ENCODE measurements at places on chromosomes 5 and 9.

- DNase-seq, result no peak
Observed at GRCh38 chr9:20242510-20243189, 379.6 kb downstream of the MLLT3 start.

DNA sequence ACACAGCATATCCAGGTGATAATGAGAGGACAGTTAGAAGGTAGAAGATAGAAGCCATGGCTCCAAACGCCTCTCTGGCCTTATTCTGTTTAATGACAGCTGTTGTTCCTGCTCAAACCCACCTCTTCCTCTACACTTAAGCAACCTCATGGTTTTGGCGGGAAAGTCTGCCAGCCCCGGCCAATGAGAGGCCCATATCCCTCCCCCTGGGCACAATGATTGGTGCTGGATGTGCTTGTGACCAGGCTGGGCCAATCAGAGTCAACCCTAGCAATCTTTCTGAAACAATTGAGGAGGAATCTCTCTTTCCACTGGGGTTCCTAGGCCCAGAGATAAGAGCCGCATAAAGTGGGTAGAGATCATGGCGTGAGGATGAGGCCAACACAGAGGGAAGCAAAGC lies 4.8 kb upstream of the GFI1B start:
- no peak for DNase-seq

DNA sequence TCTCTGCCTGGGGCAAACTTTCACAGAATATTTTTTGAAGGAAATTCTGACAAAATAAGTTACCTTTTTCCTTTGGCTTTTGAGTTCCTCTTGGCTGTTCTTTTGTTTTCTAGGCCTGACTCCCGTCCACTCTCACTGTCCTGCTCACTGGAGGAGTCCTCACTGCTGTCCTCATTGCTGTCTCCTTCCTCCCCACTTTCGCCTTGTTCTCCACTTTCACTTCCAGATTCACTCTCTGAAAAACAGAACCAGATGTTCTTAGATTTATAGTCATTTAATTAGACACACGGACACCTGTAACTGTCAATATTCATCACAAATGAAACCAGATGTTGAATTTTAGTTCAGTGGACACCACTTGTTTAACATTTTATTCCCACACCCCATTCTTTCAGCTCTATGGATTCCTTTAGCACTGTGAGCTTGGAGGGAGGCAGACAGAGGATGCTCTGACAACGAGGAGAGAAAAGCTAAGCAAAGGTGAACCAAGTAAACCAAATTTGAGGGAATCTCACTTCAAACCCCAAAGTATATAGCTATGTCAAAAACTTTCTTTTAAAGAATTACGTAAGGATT lies 180.7 kb downstream of the AP3B1 start:
- DNase-seq, result no peak

- no peak for DNase-seq
Observed at GRCh38 chr5:142405814-142406395, 81.1 kb upstream of the SPRY4 start.

- DNase-seq, result no peak
Observed at GRCh38 chr5:150780816-150781221, 2.3 kb downstream of the SMIM3 start.

GRCh38 chr5:143506836-143507552 lies 103.5 kb upstream of the NR3C1 start:
- DNase-seq, result no peak

DNA sequence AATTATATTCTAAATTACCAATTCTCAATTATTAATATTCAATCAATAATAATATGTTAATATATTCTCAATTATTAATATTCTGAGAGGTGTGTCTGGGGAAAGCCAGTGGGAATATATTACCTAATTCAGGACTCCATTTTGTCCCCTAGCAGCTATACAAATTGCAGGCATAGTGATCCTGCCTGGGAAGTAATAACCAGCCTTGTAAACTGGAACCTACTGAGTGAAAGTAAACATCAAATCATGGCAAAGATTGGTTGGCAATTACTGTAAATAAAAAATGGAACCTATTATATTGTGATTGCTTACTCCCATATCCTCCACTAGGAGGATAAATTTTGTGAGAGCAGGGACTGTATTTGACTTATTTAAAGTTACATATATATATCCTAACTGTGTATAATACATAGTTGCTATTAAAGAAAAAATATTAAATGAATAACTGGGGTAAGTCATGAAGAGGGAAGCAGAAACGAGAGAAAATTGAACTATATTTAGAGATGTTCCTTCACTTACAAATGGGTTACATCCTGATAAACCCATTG lies 150.5 kb upstream of the ELL2 start:
- no peak for DNase-seq

- DNase-seq, result no peak
Observed at GRCh38 chr9:128375865-128376264, 4.7 kb downstream of the URM1 start.

DNA sequence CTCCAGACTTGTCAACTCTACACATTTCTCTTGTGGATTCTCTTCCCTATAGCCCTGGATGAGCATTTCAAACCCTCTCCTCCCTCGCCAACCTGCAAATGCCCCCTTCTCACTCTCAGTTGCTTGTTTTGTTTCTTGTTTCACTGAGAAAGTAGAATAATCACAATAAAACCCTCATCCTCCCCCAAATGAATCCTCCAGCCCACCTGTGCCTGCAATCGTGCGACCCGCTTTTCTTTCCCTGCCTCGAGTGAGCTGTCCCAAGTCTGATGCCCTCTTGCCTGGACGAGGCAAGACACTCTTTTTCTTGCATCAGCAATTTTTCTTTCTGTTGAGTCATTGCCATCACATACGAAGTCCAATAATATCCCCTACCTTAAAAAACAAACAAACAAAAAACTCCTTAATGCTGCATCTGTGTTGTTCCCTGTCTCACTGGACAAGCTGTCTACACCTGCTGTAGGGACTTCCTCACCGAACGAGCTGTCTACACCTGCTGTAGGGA lies 3.7 kb upstream of the CACNA1B start:
- DNase-seq, result no peak

DNA sequence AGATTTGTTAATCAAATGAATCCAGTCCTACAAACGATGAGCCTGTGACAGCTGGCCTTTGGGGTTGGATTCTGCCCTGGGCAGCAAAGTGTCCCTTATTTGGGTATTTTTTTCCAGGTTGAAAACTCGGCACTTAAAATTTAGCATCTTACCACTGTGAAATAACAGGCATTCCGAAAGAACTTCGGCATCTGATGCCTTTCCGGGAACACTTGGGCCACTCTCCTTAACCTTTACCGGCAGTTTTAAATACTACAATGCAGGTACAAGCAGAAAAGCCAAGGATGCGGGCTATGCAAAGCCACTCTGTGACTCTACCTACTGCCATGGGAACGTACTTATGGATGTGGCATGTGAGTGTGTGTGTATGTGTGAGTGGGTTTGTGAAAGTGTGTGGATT lies 1.0 kb upstream of the RASGRF2 start:
- no peak for DNase-seq

- peak; percentile 0 for DNase-seq
Observed at GRCh38 chr5:83927140-83927733, 206.6 kb upstream of the HAPLN1 start.

- DNase-seq, result no peak
Observed at GRCh38 chr5:121731377-121731776, 120.3 kb upstream of the FTMT start.

- no peak for DNase-seq
Observed at GRCh38 chr5:1096838-1097237, 15.0 kb downstream of the SLC12A7 start.

GRCh38 chr5:177606071-177607051 lies 6.4 kb downstream of the B4GALT7 start:
- DNase-seq, result no peak

- DNase-seq, result no peak
Observed at GRCh38 chr9:131020388-131020787, 11.4 kb downstream of the LAMC3 start.

GRCh38 chr5:60630836-60631235 lies 69.1 kb downstream of the DEPDC1B start:
- no peak for DNase-seq

DNA sequence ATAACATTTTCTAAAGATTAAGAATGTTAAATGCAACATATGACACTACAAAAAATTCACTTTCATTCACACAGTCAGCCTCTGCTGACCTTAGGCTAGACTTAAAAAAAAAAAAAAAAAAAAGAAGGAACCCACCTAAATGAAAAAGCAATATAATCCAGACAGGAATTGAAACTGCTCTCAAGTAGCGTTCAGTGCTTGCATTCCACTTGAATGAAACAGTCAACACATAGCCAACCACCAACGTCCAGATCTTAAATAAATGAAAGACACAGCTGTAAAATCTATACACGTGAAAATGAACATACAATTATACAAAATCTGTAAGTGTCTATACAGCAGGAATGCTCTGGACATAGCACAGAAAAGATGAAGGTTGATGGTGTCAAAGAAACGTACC lies 11.4 kb downstream of the TMEM245 start:
- DNase-seq, result no peak

GRCh38 chr5:171152382-171152781 lies 156.7 kb upstream of the TLX3 start:
- no peak for DNase-seq

- DNase-seq, result no peak
Observed at GRCh38 chr5:88732181-88732633, 150.8 kb downstream of the MEF2C start.

Measured in activated CD4-positive, CD25-positive, alpha-beta regulatory T cell (primary cell).